ENCODE measurements at places on chromosomes 6 and 20.
A peak's percentile ranks its signal among the peaks of the same experiment; 100 is the strongest.

DNA sequence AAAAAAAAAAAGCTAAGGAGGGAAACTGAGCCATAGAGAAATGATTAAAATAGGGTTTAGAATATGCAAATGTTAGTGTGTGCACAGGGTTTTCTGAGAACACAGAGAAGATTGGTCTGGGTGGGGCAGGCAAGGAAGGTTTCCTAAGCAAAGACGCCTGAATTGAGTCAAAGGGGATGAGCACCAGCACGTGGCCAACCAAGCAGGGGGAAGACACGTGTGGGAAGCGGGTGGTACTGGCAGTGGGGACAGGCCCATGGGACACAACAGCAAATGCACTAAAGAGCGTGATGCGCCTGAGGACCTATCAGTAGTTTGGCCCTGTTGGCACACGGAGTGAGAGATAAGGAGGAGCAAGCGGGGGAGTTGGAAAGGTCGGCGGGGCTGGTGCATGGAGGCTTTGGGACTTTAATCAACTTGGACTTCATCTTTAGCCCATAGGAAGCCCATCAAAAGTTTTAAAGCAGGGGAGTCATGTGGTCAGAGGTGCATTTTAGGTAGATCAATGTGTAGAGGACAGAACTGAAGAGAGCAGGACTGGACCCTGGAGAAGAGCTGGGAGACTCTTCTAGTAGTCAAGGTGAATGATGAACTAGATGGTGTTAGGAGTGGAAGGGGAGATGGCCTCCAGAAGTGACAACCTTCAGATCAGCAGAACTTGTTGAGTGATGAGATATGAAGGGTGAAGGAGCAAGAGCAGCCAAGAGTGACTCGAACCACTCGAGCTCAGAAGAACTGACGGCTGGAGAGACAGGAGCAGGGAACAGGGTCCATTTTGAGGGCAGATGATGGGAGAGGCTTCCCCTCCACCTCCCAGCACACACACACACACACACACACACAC is 40.2 kb upstream of the MAP3K4 start:
- no peak for DNase-seq

DNA sequence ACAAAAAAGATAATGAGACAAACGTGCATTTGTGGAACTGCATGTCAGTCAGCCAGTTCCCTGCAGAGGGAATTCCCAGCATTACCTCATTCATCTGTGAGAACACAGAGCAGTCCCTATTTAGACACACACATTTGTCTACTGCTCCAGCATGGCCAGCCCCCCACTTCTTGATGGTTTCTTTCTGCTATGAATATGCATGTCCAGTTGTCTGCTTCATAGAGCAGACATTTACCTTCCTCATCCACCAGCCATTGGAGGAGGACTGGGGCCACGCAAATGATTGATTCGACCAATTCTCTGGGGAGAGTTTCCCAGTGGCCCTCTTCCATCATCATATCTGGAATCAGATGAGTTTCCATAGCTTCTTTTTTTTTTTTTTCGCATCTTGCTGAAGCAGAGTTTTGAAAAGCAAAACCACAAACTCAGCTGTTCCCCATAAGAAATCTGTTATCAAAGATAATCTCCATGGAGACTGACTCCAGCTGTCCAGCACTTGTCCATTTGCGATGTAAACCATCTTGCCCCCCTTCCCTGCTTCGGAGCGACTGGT is 11.8 kb downstream of the ENPP1 start:
- peak; percentile 59 for DNase-seq

GRCh38 chr20:57638173-57638894 is 18.1 kb upstream of the ZBP1 start:
- peak; percentile 58 for DNase-seq

DNA sequence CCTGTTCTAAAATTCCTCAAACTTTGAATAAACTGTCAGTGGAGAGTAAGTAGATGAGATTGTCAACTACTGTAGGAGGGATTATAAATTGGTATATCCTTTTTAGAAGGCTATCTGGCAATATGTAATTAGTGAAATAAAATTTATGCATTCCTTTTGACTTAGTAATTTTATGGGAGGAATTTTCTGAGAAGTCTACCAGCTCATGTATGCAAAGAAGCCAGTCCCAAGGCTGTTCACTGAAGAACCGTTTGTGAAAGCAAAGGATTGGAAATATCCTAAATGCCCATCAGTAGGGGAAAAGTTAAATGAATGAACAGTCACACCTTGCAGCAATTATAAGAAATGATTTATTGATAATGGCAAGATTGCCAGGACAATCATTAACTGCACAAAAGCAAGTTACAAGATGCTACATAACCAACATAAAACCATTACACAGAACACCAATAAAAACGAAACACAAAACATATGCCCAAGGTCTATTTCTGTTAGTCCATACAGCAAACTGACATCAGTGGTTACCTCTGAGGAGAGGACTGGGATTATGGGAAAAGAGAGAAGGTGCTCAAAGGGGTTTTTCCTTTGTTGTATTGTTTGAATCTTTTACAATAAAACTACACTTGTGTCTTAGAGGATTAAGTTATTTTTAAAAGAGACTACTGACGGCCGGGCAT is 4.6 kb upstream of the DSTN start:
- no peak for DNase-seq

DNA sequence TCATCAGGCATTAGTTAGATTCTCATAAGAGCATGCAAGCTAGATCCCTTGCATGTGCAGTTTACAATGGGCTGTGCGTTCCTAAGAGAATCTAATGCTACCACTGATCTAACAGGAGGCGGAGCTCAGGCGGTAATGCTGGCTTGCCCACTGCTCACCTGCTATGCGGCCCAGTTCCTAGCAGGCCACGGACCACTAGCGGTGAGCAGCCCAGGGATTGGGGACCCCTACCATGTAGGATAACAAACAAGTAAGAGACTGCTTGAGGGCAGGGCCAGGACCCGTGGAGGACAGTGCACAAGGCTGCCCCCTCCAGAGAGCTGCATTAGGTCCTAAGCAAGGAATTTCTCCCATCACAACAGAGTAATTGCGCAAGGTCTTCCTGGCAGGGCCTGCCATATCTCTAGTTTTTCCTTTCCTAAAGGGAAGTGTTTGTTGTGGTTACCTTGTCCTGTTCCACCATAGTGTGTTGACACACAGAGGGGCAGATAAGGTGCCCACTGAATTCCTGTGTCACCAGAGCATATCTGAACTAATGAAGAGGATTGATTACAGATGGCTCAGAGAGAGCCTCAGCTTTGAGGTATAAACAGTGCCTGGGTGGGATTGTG is 58.0 kb downstream of the PACRG start:
- DNase-seq = no peak

DNA sequence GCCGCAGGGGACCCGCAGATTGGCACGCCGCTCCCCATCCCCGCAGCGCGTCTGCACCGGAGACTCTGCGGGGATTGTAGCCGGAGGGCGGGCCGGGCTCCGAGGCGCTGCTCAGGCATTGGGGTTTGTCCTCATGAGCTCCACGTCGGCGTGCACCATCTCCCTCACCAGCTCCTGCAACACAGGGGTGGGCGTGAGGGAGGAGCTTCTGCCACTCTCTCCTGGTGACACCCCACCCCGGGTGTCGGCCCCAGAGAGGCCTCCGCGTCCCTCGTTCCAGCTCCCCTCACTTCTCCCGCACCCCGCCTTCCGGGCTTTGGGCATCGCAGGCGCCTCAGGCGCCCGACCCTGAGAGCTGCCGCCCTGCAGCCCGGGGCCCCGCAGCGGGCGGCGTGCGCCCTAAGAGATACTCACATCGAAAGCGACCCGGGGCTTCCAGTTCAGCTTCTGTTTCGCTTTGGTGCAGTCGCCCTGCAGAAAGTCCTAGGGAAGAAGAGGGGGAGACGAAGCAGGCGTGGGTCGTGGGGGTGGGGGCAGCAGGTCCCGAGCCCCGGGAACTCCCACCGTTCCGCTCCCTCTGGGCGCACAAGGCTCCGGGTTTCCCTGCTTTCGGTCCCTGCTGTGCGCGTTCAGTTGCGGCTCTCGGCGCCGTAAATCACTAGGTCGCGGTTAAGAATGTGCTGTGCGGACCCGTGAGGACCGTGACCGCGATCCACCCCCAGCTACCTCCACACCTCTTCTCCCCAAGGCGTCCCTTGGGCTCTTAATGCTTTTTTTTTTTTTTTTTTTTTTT is 14.5 kb downstream of the FOXC1 start:
- peak; percentile 42 for DNase-seq

Data from Daoy (cell line).